ENCODE measurements at places on chromosomes 5 and 9.

DNA sequence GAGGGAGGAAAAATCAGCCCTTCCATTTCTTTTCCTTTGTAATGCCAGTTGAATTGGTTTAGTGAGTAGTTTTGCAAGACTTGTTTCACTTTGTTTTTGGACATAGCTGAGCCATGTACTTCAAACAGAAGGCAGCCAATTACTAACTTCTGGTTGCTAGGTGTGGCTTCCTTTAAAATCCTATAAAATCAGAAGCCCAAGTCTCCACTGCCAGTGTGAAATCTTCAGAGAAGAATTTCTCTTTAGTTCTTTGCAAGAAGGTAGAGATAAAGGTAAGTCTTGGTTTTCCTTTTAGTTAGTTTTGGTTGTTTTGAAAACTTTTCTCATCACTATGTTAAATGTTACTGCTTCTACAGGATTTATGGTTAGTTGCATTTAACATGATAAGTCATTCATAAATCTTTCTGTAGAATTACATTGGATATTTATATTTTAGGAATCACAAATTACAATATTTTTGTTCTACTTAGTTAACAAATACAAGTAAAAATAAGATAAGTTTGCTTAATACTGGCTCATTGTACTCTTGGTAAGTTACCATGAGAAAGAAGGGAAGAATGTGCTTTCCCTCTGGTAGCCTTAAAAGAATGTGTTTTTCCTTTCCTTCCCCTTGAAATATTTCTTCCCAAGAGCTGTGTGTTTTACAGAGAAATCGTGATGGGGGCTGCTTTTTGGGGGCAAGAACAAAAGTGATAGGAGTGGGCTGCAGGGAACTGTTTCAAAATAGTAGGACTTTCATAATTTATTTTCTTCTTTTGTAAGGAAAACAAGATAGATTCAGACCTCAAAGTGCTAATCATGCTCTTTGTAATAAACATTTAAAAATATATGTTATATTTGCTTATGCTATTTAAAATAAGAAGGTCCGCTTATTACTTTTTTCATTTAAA, at the start of gene ANXA1:
ANXA1 (plus strand) TSS at position 213 of the 890 bp plus-strand sequence. CDS start 6,671 bp downstream, outside the sequence.
- no peak for DNase-seq

DNA sequence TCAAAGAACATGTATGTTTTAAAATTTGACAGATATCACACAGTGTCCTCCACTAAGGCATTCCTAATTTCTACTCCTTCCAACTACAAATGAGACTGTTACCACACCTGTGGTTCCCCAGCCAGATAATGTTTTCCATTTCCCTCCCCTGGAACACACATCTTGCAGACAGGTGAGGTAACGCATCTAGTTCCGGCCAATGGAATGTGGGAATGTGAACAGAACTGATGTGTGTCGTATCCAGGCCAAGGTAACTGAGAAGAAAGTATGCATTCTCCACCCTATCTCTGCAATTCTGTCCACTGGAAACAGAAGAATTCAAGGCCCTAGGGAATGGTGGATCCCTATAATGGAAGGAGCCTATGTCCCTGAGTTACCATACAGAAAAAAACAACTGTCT, 19.9 kb upstream of the NR4A3 start:
- no peak for DNase-seq

GRCh38 chr5:73370640-73371583, 77.7 kb downstream of the FOXD1 start:
- no peak for DNase-seq

DNA sequence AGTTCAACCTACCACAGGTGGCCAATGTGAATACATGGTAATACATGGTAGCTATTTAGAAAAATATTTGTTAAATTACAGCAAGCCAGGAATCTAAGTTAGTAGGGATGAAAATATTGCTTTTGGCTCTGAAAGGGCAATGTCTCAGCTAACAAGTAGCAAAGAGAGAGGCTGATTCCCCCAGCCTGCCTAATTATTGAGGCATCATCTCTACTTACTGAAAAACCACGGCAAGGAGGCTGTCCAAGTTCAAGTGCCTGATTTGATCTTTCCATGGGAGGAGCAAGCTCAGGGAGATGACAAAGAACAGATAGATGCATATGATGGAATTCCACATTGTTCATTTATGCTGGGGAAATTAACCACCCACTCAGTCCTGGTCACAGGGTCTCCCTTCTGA, 28.7 kb upstream of the UBTD2 start:
- no peak for DNase-seq

GRCh38 chr9:37617161-37617560, 24.8 kb upstream of the TOMM5 start:
- DNase-seq, result no peak

- DNase-seq, result no peak
These were observed 50.1 kb upstream of the GLRX start for GRCh38 chr5:95872346-95873268.

DNA sequence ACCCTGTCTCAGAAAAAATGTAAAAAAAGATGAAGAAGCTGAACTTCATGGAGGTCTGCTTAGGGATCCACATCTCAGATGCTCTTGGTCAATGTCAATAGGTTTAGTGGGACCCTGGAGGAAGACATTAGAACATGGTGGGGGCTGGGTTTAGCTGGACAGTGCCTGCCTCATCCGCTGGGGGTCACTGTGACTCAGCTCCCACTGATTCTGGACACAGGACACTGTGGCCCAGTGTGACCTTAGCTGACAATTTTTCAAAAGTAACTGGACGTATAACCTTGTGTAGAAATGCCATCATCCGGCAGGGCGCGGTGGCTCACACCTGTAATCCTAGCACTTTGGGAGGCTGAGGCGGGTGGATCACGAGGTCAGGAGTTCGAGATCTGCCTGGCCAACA, 7.3 kb upstream of the HNRNPAB start:
- no peak for DNase-seq

- no peak for DNase-seq
These were observed 93.5 kb upstream of the TNPO1 start for GRCh38 chr5:72722792-72723452.

DNA sequence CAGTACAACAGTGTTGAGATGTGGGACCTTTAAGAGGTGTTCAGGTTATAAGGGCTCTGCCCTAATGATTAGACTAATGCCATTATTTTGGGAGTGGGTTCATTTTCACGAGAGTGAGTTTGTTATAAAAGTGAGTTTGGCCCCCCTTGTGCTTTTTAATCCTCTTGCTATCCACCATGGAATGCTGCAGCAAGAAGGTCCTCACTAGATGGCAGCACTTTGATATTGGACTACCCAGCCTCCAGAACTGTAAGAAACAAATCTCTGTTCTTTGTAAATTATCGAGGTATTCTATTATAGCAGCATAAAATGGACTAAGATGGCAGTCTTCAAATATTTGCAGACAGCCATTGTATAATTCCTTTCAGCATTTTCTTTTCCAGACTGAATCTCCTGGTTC, 212.4 kb downstream of the LRRC70 start:
- no peak for DNase-seq

- DNase-seq, result no peak
These were observed 87.5 kb upstream of the RANBP3L start for GRCh38 chr5:36389245-36389644.

GRCh38 chr9:92097997-92098482, 17.2 kb downstream of the SPTLC1 start:
- DNase-seq, result no peak

GRCh38 chr5:80594810-80595209, 24.7 kb upstream of the ANKRD34B start:
- no peak for DNase-seq

- no peak for DNase-seq
These were observed 132.8 kb downstream of the RASEF start for GRCh38 chr9:82930116-82930515.

- no peak for DNase-seq
These were observed 72.7 kb downstream of the NTRK2 start for GRCh38 chr9:84742261-84742660.

DNA sequence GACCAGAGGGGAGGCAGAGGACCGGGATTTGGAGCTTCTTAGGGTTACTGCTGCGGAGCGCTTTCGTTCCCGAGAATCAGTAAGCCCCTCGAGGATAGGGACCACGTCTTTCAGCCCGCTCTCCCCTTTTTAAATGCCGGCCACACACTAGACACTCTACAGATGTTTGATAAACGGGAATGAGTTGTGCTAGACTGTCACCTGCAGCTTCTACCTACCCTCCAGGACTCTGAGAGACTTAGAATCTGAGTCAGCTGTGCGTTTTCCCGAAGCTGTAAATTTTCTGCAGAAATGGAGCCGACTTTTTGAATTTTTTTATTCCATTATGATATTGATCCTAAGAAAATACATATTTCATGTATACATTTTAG, 670 bp downstream of the CCDC171 start:
- no peak for DNase-seq

DNA sequence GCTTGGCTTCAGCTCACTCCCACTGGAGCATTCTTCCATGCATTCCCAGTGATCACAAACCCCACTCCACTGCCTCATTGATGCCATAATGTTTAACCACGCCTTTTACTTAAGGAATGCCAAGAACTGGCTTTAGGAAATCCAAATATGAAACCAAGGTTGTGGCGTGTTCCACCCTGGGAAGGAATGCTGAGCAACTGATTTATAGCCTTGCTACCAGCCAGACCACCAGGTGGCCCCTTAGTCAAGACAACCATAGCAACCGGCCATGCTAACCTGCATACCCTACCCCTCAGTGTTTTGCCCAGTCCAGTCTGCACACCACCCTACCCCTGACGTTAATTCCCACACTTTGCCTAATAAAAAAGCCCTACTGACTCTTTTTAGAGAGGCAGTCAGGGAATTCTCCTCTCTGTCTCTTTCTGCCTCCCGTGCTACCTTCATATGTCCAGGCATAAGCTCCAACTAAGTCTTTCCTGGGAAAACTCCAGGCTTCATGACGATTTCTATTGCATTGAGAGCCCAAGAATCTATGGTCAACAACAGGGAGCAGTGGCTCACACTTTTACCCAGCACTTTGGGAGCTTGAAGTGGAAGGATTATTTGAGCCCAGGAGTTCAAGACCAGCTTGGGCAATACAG, 27.0 kb upstream of the PRRC2B start:
- no peak for DNase-seq

DNA sequence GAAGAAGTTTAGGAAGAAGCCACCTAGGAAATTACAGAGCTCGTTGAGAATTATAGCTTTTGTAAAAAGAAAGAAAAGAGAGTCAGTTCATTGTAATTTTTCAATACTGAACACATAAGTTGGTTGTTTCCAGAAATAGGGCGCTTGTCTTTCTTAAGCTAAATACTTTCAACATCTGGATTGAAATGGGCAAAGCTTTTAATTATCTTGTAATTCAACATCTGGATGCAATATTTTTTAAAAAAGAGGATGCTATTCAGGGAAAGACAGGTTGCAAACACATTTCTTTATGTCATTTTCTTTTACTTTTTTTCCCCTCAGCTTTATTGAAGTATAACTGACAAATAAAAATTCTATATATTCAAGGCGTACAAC, 100.7 kb upstream of the TRPC7 start:
- DNase-seq, result no peak

DNA sequence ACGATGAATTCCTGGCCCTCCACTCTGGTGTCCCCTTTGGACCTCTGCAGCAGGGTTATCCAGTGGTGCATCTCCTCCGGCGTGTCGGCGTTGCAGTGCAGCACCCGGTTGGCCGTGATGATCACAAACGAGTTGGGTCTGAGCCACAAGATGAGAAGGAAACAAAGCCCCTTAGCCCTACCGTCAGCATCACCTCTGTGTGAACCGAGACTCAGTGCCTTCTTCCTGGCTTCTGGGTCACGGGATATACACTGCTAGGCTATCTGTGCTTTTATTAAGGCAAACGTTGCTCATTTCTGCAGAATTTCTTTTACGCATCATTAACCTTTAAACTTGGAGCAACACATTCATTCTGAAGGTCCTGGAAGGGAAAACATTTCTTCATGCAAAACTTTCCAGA, 65.1 kb upstream of the RETREG1 start:
- DNase-seq, result no peak

- DNase-seq, result no peak
These were observed 339.8 kb downstream of the EFNA5 start for GRCh38 chr5:107330903-107331302.

All from stimulated activated CD4-positive, alpha-beta T cell treated with anti-CD3 and anti-CD28 coated beads, Interleukin-15, amount 100 ng/mL, for 1 hour (primary cell).